Vagina (tissue), 2 donors: ENCODE measurements at places on chromosomes 3 and 15. TPM values are rescaled to one million over a fixed set of nuclear protein-coding genes. Genes with fewer than 3 reads are reported as not detected.

DNA sequence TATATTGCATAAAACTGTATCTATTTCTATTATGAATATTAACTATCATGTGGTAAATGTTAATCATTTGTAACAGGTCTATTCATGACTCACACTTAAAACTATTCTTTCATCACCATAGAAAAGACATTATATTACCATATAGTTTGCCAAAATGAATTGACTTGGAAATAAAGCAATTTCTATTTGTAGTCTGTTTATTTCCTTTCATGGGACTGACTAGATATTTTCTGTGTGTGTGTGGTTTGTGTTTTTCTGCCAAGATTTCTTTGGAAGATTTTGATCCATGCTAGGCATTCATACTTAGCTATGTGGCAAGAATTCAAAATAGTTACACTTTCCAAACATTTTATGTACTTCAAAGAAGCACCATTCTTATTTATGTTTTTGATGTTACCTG, 522.5 kb upstream of the AGTR1 start:
- no peaks in the 10 kb centered on the region for H3K36me3 ChIP-seq
- H3K27ac ChIP-seq: no peak overlapping the region
- H3K27me3 ChIP-seq: no peaks in the 10 kb centered on the region
- H3K4me1 ChIP-seq: no peaks in the 10 kb centered on the region
- no peak for DNase-seq

GRCh38 chr3:147419781-147420224, 10.6 kb downstream of the ZIC1 start:
- H3K4me3 ChIP-seq: no peak overlapping the region
- H3K27ac ChIP-seq: no peak overlapping the region
- no peaks in the 10 kb centered on the region for H3K36me3 ChIP-seq
- H3K27me3 ChIP-seq: peaks cover 29% of the 10 kb centered on the region
- H3K4me1 ChIP-seq: peaks cover 10% of the 10 kb centered on the region

- no peak overlapping the region for H3K4me3 ChIP-seq
- H3K36me3 ChIP-seq: no peaks in the 10 kb centered on the region
- no peak overlapping the region for H3K27ac ChIP-seq
- no peak for DNase-seq
- H3K4me1 ChIP-seq: peaks cover 18% of the 10 kb centered on the region
These were observed 37.6 kb upstream of the SFMBT1 start for GRCh38 chr3:53083521-53083920.

The FBXO40 gene
- total RNA-seq: not detected

DNA sequence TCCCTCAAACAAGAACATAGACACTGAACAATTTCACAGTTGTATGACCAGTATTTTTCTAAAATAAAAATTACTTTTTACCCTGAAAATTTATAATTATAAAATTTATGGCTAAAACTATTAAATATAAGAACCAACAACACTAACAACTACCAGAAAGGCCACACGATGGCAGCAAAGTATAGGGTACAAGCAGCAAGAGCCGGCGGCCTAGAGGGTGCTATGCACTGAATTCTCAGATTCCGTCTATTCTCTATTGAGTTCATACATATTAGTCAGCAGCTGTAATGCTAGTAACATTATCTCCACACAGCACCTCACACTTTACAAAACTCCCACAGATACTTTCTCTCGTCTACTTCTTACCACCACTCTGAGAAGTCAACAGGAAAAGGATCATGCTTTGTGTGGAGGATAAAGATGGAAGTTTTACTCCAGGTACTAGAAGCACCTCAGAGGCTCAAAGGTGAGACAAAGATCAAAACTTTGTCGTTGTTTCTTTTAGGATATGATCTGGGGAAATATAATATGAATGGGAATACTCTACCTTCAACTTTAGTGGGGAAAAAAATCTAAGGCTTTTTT, 160.5 kb downstream of the FGF12 start:
- no peaks in the 10 kb centered on the region for H3K4me1 ChIP-seq
- no peaks in the 10 kb centered on the region for H3K27me3 ChIP-seq
- H3K4me3 ChIP-seq: no peak overlapping the region
- H3K36me3 ChIP-seq: no peaks in the 10 kb centered on the region

GRCh38 chr3:66227915-66228314, 7.1 kb downstream of the SLC25A26 start:
- H3K27ac ChIP-seq: no peak overlapping the region
- H3K4me1 ChIP-seq: no peaks in the 10 kb centered on the region
- H3K27me3 ChIP-seq: no peaks in the 10 kb centered on the region

- peak overlapping the region; percentile 95 for H3K27ac ChIP-seq
- peaks cover 22% of the 10 kb centered on the region for H3K4me1 ChIP-seq
- DNase-seq: no peak
- H3K4me3 ChIP-seq: no peak overlapping the region
- H3K27me3 ChIP-seq: no peaks in the 10 kb centered on the region
These were observed 75.0 kb downstream of the FEM1B start for GRCh38 chr15:68352401-68353062.

DNA sequence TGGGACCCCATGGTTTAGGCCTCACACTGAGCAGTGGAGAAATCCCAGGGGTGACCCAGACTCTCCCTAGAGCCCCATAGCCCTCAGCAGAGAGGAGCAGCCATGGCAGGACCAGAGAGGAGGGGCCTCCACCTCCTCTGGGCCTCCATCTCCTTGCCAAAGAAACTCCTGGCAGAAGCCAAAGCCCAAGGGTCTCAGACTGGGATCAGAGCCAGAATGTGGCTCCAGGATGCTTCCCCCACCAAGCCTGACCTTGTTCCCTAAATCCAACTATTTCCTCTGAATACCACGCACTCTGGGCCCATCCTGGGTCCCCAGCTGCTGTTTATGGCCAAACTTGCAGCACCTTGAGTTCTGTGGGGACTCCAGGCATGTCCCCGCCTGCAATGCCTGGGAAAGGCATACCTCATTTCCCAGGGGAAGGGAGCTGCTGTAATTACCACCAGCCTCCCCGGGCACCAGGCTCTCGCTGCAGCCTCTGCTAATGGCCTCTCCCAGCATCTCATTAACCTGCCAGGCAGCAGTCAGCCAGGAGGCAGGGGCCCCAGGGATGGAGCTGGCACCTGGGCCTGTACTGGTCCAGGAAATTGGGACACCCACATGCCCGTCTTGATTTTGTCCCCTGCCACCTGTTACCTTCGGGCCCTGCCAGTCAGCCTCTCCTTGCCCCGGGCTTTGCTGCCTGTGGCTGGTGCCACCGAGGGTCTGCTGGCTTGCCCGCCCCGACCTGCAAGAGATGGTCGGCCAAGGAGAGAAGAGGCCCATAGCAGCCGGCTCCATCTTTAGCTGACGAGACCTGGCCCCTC, 4.6 kb downstream of the CCDC9B start:
- no peaks in the 10 kb centered on the region for H3K36me3 ChIP-seq
- H3K27ac ChIP-seq: peak overlapping the region; percentile 51
- DNase-seq: no peak

DNA sequence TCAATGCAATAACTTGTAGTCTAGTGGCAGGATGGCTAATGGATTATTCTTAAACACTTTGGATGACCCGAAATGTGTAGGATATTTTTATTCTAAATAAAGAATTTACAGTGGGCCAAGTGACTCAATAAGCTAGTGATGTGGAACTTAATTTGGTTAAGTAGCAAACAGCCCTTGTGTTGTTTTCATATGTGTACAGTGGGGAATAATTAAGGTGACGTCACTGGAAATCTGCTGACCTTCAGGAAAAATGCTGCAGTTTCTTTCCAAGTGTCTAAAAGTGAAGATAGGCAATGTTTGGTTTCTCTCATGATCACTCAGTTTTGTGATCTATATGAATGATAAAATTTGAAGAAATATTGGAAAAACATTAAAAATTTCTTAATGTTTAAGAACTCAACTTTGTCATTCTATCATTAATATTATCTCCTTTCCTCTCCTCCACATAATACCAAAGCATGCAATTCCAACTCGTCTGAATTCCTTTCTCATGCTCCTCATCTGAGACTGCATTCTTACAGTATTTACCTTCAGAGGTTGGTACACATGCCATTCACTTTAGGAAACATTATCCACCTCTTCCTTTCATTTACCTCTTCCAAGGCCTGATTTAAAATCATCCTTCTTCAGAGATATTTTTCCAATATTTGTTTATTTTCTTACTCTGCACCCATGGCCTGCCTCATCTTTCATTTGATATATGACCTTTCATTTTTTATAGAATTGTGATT, 414.6 kb upstream of the ARPP21 start:
- H3K36me3 ChIP-seq: no peaks in the 10 kb centered on the region
- no peak for DNase-seq
- H3K27ac ChIP-seq: no peak overlapping the region
- no peak overlapping the region for H3K4me3 ChIP-seq
- no peaks in the 10 kb centered on the region for H3K4me1 ChIP-seq
- H3K27me3 ChIP-seq: no peaks in the 10 kb centered on the region

DNA sequence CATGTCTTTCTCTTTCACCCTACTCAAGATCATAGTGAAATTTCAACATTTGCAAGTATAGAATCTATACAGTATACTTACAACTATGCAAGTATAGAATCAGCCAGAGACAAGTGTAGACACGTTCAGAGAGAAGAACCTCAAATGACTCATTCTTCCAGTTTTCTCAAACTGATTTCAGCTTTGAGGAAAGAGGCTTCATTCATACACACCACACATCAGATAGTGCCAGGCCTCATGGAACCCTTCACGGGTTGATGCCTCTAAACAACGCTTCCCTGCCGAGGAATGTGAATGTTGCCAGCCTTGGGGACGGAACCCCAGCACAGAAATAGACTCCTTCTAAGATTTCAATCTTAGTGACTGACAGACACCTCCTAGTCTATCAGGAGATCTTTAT, 135.7 kb downstream of the FOXP1 start:
- no peak overlapping the region for H3K4me3 ChIP-seq
- H3K36me3 ChIP-seq: no peaks in the 10 kb centered on the region
- peaks cover 44% of the 10 kb centered on the region for H3K4me1 ChIP-seq
- no peak overlapping the region for H3K27ac ChIP-seq
- no peaks in the 10 kb centered on the region for H3K27me3 ChIP-seq

DNA sequence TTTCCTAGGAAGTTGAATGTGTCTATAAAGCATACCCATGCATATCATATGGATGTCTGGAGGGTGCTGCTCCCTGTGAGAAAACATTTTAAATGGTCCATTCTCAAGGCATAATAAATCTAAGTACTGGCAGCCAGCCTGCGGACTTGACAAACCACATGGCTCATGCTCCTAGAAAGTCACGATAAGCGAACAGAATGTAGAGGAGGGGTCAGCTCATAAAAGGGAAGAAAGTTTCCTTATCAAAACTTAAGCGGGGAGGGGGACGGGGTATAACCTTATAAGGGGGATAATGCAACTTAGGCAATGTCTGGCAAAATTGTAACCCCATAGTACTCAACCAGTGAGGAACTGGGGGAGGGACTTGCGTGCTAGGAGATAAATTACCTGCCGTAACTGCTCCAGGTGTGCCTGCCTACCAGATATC, 159.8 kb upstream of the LMCD1 start:
- no peaks in the 10 kb centered on the region for H3K4me1 ChIP-seq
- no peak overlapping the region for H3K27ac ChIP-seq
- no peak for DNase-seq
- no peak overlapping the region for H3K4me3 ChIP-seq
- H3K27me3 ChIP-seq: no peaks in the 10 kb centered on the region

DNA sequence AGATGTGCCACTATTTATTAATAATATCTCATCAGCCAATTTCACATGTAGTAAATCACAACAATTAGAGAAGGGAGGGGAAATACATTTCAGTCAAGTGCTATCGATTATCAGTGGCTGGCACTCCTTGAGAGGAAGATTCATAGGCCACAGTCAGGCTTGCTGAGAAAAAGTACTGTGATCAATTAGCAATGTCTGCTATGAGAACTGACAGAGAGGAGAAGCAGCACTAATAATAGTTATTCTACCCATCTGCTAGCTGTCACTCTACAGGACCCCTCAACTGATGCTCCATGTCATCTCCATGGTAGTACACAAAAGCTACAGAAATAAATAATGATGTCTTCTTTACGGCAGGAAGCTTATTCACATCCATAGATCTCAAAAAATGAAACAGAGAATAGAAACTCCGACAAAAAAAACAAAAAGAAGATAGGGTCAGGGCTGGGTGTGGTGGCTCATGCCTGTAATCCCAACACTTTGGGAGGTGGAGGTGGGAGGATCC, 351.3 kb downstream of the FOXP1 start:
- no peak for DNase-seq
- no peak overlapping the region for H3K4me3 ChIP-seq
- no peaks in the 10 kb centered on the region for H3K4me1 ChIP-seq
- no peaks in the 10 kb centered on the region for H3K36me3 ChIP-seq

DNA sequence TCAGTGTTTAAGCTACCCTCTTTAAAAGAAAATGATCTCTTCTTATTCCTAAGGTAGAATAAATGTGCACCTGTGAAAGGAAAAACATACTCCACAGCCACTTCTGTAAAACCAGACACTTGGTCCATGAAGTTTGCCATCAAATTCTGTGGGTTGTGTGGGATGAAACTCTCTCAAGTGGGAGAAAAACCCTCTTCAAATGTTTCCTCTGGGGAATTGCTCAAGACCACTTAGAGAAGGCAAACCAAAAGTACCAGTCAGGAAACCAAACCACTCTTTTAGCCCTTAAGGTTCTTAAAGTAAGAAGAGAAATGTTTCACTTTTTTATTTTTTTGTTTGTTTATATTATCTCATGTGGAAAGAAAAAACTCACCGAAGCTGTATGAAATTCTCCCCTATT, 1.2 kb downstream of the COL8A1 start:
- no peak for DNase-seq
- no peak overlapping the region for H3K4me3 ChIP-seq
- no peak overlapping the region for H3K27ac ChIP-seq

DNA sequence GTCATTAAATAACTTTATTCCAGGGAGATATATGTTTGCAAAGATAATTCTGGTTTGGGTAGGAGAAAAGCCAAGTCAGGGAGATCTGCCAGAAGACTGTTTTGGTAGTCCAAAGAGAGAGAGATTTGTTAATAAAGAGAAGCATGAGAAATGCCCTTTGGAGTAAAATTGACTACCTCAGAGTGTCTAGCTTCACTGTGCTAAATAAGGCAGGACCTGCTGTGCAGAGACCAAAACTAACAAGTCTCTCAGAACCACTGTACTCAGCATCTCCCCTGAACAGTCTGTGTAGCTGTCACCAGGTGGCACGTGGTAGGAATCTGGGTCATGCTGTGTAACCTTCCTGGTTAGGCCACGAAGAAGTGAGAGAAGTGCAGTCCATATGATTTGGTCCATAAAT, 31.6 kb upstream of the SLC35G2 start:
- H3K36me3 ChIP-seq: no peaks in the 10 kb centered on the region
- H3K4me1 ChIP-seq: peaks cover 28% of the 10 kb centered on the region
- peak overlapping the region; percentile 76 for H3K27ac ChIP-seq
- no peak for DNase-seq
- no peaks in the 10 kb centered on the region for H3K27me3 ChIP-seq

DNA sequence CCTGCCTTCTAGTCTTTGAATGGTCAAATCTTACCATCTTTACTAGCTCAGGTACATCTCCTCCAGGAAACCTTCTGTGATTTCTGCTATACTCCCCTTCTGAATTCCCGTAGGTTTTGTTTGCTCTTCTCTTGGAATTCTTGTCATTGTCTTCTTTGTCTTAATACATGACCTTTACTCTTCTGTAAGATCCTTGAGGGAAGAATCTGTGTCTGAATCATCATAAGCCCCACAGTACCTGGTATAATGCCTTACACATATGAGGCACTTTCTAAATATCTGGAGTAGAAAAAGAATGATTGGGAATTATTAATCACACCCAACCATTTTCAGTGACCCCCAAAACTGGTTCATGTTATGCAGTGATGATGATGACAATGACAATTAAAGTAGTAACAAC, 210.1 kb upstream of the NR2E3 start:
- H3K36me3 ChIP-seq: no peaks in the 10 kb centered on the region
- no peak for DNase-seq
- H3K27me3 ChIP-seq: no peaks in the 10 kb centered on the region
- H3K4me3 ChIP-seq: no peak overlapping the region
- H3K4me1 ChIP-seq: peaks cover 56% of the 10 kb centered on the region
